Mammary epithelial cell (primary cell): ENCODE measurements at places on chromosomes 7 and 10. TPM values are rescaled to one million over a fixed set of nuclear protein-coding genes. Genes with fewer than 3 reads are reported as not detected.

- no peak for DNase-seq
These were observed 121.7 kb upstream of the ZNF804B start for GRCh38 chr7:88637795-88638194.

Gene GJD4
- not detected for polyA plus RNA-seq

DNA sequence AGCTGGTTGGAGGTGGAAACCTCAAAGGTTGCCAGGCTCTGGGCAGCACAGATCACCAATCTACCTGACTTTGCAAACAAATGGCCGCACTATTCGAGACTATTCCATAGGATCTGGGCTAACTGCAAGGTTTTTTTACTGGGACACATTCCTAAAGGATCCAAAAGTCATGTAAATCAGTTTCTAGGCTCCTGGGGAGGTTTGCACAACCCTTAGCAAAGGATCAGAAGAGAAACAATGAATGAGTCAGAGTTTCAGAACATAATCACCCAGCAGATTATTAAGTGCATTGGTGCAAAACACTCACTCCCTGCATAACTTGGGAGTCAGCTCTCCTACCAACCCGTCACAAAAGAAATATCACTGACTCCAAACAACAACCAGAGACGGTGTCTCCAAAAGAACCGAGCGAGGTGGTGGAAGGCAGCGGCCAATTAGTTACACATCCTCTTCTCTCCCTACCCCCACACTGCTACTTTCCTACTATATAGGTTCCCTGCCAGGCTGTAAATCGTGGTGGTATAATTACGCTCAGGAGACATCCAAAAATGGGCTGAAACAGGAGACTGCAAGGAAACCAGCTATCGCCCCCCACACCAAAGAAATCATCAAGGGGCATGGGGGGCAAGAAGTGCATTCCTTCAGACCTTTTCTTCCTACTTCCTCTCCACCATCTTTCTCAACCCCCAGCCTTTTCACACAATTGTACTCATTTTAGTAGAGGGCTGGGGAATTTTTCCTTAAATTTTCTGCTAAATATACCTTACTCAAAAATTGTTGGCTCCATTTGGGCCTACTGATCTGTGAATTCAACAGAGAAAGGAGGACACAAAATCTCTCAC is 3.2 kb downstream of the UBE2H start:
- DNase-seq, result peak; percentile 95

GRCh38 chr7:66219805-66220204 is 14.7 kb downstream of the TPST1 start:
- no peak for DNase-seq

GRCh38 chr7:99928994-99929729 is at the start of gene GJC3:
TSS of gene GJC3 (minus strand) at chr7:99929620. CDS start at chr7:99929620, 0 bp downstream.
- peak; percentile 59 for DNase-seq

Gene FANK1
- polyA plus RNA-seq, result 3.1 TPM

DNA sequence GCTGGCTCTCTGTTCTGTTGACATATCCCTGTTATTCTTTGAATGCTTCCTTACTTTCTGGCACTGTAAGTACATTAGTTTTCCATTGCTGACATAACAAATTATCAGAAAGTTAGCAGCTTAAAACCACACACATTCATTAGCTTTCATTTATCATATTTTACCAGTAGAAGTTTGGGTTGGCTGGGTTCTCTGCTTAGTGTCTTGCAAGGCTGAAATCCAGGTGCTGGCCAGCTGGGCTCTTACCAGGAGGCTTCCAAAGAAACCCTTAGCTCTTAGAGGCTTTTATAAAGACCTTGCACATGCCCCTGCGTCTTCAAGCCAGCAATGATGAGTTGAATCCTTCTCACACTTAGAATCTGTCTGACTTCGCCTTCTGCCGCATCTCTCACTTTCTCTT is 160.6 kb downstream of the MLLT10 start:
- DNase-seq, result no peak

- DNase-seq, result no peak
These were observed 517 bp downstream of the SRGN start for GRCh38 chr10:69088471-69088769.

DNA sequence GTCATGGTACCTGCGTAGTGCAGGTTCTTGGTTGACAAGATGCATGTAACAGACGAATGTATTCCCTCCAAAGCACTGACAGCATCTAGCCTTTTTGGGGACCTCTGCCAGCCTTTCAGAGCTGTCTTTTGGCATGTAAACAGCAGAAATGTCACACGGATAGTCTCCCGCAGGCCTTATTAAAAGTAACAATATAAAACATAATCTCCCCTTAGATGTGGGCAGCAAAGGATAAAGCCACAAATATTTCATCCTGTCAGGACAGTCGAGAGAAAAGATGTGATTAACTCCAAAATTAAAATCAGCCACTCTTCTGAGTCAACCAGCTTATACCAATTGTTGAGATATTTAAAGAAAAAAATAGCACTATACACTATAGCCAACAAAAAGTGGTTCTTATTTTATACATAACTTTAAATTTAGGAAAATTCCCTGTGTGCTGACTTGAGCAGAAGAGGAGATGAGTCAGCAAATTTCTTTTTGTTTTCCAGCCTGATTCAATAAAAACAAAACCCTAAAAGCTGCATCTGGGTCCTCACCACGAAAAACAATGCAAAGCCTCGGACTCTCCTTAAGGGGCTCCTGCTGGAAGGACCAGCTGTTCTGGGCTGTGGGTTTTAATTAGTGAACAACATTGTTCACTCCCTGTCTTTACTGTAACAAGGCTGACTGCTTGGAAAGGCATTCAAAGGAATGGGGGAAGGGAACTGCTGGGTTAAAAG is 240.2 kb downstream of the ADAM12 start:
- peak; percentile 2 for DNase-seq

Gene ERV3-1
- 1.4 TPM for polyA plus RNA-seq

Gene FLNC
- 0.03 TPM for polyA plus RNA-seq

DNA sequence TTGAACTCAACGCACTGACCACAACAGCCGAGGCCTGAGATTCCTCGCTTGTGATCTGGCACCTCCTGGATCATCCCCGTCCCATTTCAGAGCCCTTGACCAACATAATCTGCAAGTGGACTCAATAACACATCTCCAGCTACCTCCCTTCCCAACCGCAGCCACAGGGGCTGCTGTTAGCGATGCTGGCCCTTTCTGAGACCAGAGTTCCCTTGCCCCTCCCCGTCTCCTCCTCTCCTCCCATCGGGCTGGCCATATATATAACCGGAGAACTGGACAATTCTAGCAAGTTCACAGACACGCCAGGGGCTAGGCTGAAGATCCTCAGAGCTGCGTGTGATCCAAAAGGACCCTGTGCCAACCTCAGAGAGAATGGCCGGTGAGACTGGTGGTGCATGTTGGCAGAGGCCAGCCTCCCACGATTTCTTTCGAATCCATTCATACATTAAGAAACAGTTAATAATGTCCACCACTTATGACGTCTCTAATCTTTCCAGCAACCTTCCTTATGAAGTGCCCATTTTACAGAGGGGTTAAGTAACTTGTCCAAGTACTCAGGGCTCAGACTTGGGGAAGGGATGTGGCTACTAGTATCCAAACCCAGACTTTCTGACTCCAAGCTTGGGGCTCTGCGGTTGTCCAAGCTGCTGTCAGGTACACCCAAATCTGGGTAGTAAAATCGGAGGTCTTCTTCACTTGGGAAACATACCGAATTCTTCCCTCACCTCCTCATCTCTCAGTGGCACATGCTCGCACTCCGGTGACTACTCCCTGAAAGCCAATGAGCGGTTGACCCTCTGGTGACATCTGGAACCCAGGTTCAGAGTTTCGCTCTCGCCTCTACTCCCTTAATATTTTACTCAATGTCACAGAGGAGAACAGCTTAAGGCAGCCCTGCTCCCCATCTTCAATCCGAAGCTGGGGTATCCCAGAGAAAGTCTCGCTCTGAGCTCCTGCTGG is 11.2 kb upstream of the FEZF1 start:
- no peak for DNase-seq

- DNase-seq, result no peak
These were observed 14.7 kb downstream of the KCNMA1 start for GRCh38 chr10:77622889-77623291.

DNA sequence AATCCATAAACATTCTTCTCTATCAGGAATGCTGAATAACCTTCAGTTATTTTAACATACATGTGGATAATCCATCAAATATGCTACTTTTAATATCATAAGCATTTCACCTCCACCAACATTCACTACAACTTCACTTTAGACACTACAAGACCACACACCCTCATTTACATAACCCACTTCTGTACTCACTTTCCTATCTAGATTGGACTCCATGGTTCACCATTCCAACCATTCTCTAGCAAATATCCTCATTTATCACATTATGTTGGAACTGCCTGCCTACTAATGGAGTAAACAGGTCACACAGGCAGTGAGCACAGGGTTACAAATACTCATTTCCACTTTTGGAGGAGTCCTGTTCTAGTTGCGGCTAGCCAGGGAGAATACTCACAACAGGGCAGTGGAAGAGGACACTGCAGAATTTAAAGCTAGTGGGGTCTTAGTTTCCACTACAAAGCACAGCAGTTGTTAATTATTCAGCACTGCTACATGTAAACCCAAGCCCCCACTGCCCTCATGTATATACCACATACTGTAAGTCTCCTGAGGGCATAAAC is 18.4 kb downstream of the SNX13 start:
- no peak for DNase-seq

DNA sequence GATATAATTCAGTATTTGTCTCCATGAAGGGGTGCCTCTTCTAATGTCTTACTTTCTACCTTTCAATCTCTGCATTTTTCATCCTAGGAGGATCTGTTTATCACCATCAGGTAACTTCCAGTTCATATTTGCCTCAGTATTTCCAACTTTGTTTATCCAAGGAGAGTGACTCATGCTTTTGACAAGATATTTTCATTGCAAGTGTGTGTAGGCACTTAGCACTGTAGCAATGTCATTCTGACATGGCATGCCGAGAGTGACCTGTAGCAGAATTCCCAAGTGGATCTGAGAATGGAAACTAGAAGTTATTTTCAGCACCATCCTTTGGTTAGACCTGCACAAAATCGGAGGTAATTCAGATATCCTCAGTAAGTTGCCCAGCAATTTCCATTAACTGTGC is 129.9 kb downstream of the INHBA start:
- peak; percentile 76 for DNase-seq

- peak; percentile 87 for DNase-seq
These were observed 92.8 kb downstream of the CHN2 start for GRCh38 chr7:29287366-29287765.

DNA sequence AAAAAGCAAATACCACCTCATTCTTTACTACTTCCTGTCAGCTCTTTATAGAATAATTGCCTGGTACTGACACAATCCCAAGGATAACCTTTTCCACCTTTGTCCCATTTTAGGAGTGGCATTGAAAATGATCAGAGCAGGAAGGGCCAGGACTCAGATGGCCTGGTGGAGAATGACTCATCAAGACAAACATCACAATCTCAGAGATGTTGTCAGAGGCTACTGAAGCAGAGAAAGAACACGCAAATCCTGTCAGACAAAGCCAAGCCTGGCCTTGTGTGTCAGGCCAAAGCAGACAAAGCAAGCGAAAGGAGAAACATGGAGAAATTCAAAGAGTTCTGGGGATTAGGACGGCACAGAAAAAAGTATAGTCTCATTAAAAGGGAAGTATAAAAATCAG is 40.9 kb downstream of the NSUN6 start:
- peak; percentile 66 for DNase-seq

Gene INHBA
- 58.2 TPM for polyA plus RNA-seq

GRCh38 chr7:47386273-47386835 is 195.6 kb downstream of the TNS3 start:
- no peak for DNase-seq

- no peak for DNase-seq
These were observed 18.3 kb downstream of the CPED1 start for GRCh38 chr7:121006711-121007315.

Gene MKX
- polyA plus RNA-seq, result not detected

DNA sequence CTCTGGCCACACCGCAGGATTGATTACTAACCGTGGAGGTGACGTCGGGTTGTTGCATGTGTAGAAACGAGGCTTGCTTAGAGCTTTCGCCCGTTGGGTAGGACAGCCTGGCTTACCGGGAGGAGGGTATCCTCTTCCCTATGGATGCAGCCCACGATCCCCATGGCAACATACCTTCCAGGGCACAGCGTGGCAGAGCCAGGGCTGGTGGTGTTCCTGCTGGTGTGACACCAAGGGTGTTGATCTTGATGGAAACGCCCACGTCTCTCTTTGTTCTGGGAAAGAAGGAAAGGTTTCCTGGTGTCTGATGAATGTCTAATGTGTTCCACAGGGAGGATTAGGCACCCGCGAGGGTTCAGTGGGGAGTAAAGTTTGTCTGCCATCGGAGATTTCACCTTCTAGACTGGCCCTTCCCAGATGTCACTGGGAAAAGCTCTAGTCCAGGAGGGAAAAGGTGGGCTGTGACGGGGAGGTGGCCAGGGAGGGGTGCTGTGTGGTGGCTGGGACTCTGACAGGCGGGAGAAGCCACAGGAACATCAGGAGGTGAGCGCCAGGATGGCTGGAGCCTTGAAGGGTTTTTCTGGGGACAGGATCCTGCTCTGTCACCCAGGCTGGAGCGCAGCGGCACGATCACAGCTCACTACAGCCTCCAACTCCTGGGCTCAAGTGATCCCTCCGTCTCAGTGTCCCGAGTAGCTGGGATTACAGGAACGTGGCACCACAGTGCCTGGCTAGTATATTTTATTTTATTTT is 102.1 kb downstream of the CUX1 start:
- DNase-seq, result no peak

DNA sequence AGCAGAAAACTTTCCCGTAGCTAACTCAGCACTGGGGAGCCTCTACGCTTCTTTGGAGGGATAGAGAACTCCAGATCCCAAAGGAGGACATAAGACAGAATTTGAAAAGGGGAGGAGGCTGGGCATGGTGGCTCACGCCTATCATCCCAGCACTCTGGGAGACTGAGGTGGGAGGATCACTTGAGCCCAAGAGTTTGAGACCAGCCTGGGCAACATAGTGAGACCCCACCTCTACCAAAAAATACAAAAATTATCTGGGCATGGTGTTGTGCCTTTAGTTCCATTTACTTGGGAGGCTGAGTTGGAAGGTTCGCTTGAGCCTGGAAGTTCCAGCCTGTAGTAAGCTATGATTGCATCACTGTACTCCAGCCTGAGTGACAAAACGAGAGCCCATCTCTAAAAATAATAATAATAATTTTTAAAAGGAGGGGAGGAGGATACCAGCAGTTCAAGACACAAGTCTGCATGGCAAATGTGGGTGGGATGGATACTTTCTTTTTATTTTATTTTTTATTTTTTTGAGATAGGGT is 165.9 kb upstream of the SH2B2 start:
- no peak for DNase-seq

Gene NKX2-3
- not detected for polyA plus RNA-seq

DNA sequence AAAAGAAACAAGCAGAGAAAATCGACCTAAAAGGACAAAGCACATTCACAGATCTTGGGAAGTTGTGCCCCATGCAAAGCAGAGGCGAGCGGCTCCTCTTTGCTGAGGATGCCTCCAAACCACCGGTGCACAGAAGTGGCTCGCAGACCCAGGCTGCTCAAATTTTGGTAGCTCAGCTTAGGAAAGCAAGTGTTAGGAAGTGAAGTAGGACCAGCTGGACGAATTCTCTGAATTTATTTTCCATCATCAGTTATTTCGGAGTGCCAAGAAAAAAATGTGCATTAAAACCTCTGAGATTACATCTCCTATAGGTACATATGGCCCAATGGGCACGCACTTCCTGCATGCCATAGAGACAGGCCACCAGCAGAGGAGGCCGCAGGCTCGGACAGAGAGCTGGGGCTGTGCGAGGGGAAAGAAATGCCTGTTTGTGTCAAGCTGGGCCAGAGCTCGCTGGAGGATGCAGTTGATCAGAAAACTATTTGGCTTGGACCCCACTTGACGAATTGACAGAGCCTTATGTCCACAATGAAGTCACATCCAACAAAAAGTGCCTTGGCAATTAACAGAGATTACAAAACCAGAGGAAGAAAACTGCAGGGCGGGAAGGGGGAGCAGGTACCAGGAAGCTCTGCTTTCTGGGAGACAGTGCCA is 122.3 kb upstream of the LYZL2 start:
- no peak for DNase-seq
